ENCODE measurements at places on chromosomes 12 and 14. TPM values are rescaled to one million over a fixed set of nuclear protein-coding genes. Genes with fewer than 3 reads are reported as not detected.

Gene PZP
- not detected for total RNA-seq

- DNase-seq, result no peak
Measured at GRCh38 chr12:47943623-47944340, 19.6 kb upstream of the TMEM106C start.

Gene AJUBA
- total RNA-seq, result 9.7 TPM

Gene TMPRSS12
- total RNA-seq, result not detected

DNA sequence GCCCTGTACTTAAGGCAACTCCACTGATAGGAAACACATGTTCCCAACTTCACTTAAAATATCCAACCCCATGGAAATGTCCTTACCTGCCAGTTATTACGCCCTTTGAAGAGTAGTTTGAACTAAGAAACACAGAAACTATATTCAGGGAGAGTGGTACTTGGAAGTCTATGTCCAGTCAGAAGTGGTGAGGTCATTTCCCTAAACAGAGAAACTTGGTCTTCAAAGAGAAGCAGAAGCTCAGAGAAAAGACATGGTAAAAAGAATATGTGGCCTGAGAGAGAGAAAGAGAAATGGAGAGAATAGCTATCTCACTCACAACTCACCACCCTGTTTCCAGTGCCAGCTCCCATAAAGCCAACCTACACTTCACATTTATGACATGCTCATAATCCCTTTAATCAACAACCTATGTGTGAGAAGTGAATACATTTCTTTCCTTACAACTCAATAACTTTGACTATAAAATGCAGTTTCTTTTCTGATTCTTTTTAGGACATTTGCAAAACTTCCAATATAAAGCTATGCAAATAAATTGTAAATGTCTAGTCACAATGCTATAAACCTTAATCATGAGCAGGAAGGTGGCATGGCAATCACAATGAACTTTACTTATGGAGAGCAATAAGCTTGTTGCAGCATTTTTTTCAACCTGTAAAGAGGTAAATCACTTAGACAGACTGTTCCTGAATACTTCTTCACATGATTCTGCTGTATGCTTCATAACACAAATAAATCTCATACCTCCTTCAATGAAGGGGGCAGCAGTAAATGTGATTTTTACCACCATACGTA lies 67.1 kb downstream of the CPNE8 start:
- DNase-seq, result no peak

GRCh38 chr14:60487211-60487610 lies 1.3 kb upstream of the C14orf39 start:
- no peak for DNase-seq
